ENCODE measurements at places on chromosomes 3 and 15. TPM values are rescaled to one million over a fixed set of nuclear protein-coding genes. Genes with fewer than 3 reads are reported as not detected.

IQGAP1 gene
- total RNA-seq, result 244 TPM

ACTC1 gene
- not detected for total RNA-seq

ATP13A4 gene
- total RNA-seq, result not detected

UTS2B gene
- total RNA-seq, result 1.1 TPM

SEMA3F gene
- 143 TPM for total RNA-seq

ADGRG7 gene
- total RNA-seq, result not detected

SNTN gene
- not detected for total RNA-seq

DPPA4 gene
- not detected for total RNA-seq

DUOX1 gene
- not detected for total RNA-seq

TLR9 gene
- not detected for total RNA-seq

SLC22A14 gene
- total RNA-seq, result not detected

IL5RA gene
- not detected for total RNA-seq

ZNF80 gene
- not detected for total RNA-seq

SCAP gene
- 53.6 TPM for total RNA-seq

ABCC5 gene
- total RNA-seq, result 24.6 TPM

LMOD3 gene
- total RNA-seq, result not detected

SLC24A5 gene
- total RNA-seq, result not detected

RTP3 gene
- total RNA-seq, result not detected

WWTR1 gene
- 262 TPM for total RNA-seq

GPR87 gene
- total RNA-seq, result not detected

A4GNT gene
- total RNA-seq, result not detected

ARPIN gene
- total RNA-seq, result 18.7 TPM

MEIS2 gene
- 22.5 TPM for total RNA-seq

NR2E3 gene
- 0.25 TPM for total RNA-seq

GUCA1C gene
- total RNA-seq, result not detected

PLAAT1 gene
- 0.58 TPM for total RNA-seq

CCR9 gene
- not detected for total RNA-seq

CTXN2 gene
- total RNA-seq, result 0.14 TPM

TRIM42 gene
- total RNA-seq, result not detected

FBXO40 gene
- not detected for total RNA-seq

SCG5 gene
- 3.3 TPM for total RNA-seq

LYZL4 gene
- not detected for total RNA-seq

DTWD1 gene
- 20.1 TPM for total RNA-seq

SERINC4 gene
- not detected for total RNA-seq

MYLK gene
- total RNA-seq, result 17.2 TPM

GP9 gene
- not detected for total RNA-seq

HAPLN3 gene
- 40.4 TPM for total RNA-seq

PCCB gene
- 35.4 TPM for total RNA-seq

GPR176 gene
- total RNA-seq, result 39.8 TPM

EXD1 gene
- not detected for total RNA-seq

WDR49 gene
- total RNA-seq, result not detected

ATP10A gene
- total RNA-seq, result not detected

SLITRK3 gene
- total RNA-seq, result not detected

POC1A gene
- total RNA-seq, result 16.7 TPM

Data from endothelial cell of umbilical vein (primary cell).